ENCODE measurements at places on chromosomes 6 and 20.

DNA sequence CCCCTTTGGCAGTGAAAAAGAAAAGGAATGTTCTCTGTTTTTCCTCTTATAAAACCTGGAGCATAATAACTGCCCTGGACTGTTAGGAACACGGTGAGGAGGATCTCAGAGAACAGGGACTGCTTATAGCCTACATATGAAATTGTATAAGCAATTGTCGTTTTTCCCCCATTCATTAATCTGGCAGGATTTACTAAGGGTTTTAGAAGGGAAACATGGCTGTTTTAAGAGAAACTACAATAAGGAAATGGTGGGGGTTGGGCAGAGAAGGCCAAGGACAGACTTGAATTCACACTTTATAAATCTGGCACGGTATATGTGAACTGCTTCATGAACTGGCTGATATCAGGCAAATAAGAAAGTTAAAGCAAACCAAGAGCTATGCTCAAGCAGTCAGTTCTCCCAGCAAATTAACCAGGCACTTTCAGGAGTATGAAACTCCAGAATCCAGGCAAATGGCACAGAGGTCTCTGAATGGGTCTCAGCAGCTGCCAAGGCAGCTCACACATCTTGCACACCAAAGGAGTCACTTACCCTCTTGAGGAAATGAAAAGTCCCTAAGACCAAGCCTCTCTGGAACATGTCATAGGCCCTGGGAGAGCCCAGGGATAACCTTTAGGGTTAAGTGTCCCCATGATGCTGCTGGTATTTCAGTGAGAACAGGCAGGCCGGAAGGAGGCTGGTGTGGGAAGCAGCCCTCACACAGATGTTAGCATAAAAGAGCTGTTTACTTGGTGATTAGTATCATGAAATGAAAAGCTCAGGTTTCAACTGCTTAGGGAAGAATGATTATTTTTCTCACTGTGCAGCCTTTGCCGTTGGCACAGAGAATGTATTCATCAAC is 260.5 kb upstream of the MARCKS start:
- DNase-seq, result no peak

DNA sequence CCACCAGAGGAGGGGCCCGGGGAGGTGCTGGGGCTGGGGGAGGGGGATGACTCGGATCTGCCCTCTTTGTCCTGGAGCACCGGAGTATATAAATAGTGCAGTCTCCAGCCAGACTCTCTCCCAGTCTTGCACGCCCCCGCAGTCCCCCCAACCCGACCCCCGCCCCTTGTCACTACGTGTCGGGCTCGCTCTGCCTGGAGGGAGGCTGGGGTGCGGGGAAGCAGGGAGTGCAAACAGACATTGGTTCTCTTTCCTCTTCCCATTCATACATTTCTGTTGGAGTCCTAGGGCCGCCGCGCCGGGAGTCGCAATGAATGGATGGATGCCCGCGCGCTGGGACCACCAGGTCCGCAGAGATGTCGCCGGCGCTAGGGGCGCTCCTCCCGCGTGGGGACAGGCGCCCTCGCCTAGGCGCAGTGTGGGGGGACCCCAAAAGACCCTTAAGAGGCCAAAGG is 179.3 kb downstream of the TBXT start:
- DNase-seq, result no peak

DNA sequence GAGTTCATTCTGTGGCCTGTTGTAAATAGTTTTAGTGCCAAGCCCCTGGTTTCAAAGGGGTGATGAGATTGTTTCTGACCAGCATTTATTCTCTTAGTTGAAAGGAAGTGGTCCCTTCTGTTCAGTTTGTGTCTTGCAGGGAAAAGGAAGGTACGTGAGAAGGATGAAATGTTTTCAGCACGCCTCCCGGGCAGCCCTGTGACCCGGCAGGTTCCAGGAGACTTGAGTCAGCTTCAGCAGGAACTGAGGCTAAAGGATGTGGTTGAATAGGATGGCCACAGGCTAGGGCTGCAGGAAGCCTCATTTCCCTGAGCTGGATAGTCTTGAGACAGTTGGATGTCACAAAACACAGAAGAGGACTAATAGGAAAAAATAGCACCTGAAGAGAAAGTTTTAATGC is 132.4 kb upstream of the SYNDIG1 start:
- no peak for DNase-seq

- DNase-seq, result no peak
Measured at GRCh38 chr6:150646228-150646627, 46.5 kb downstream of the PLEKHG1 start.

DNA sequence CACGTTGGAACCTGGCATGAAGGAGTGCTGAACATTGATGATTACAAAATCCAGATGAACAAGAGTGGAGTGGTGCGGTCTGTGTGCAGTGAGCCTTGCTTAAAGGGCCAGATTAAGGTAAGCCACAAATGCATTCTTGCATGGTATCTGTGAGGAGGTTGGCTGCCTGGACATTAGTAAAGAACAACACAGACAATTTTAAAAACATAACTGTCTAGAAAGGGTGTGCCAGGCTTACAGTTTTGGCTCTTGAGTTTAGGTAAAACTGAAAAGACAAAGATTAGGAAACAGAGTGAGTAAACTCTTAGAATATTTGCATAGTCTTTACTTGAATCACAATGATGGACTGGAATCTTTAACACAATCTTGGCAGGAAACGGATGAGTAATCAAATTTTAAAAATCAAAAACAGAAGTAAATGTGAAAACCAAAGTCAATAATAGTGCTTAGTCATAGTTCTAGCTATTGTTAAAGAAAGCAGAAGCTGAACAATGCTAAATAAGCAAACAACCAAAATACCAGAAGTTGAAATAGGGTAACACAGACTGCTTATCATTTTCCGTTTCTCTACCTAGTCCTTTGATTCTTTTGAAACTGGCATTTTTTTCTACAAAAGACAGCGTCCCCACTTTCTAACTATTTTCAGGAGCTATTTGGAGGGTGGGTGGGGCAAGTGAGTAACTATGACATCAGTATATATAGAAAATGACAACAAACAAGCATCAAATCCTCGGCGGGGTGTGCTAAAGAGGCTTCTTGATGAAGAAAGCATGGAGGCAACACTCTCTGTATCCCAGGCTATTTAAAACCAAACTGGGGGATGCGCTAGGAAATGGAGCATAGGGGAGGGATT is 185.8 kb upstream of the RAB32 start:
- no peak for DNase-seq

GRCh38 chr6:7413151-7413823 is 23.7 kb downstream of the RIOK1 start:
- no peak for DNase-seq

- no peak for DNase-seq
Measured at GRCh38 chr6:144395014-144395413, 109.9 kb downstream of the UTRN start.

DNA sequence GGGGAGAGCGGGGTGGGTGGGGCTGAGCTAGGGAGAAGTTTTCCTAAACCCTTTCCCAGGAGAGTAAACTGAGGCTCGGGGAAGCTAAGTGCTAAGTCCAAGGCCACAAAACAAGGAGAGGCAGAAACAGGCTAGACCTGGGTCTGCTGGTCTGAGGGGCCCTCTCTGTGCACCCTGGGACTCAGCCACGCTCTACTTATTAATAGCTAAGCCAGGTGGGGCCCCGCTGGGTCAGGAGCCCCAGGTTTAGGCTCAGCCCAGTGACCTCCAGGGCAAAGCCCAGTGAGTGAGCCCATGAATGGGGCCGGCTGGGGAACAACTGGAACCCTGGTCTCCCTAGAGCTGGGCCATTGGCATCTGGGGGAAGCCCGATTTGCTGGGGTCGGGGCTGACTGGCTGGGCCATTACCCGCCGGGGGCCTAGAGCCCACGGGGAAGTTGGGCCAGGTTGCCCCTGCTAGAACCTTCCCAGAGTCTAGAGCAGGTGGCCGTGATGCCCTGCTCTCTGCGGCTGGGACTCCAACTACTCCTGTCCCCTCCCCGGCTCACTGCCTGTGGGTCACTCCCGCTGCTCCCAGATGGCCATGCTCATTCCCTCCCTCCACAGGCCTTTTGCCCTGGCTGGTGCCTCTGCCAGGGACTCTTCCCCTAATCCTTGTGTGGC is 24.1 kb upstream of the NOL4L start:
- DNase-seq, result no peak

DNA sequence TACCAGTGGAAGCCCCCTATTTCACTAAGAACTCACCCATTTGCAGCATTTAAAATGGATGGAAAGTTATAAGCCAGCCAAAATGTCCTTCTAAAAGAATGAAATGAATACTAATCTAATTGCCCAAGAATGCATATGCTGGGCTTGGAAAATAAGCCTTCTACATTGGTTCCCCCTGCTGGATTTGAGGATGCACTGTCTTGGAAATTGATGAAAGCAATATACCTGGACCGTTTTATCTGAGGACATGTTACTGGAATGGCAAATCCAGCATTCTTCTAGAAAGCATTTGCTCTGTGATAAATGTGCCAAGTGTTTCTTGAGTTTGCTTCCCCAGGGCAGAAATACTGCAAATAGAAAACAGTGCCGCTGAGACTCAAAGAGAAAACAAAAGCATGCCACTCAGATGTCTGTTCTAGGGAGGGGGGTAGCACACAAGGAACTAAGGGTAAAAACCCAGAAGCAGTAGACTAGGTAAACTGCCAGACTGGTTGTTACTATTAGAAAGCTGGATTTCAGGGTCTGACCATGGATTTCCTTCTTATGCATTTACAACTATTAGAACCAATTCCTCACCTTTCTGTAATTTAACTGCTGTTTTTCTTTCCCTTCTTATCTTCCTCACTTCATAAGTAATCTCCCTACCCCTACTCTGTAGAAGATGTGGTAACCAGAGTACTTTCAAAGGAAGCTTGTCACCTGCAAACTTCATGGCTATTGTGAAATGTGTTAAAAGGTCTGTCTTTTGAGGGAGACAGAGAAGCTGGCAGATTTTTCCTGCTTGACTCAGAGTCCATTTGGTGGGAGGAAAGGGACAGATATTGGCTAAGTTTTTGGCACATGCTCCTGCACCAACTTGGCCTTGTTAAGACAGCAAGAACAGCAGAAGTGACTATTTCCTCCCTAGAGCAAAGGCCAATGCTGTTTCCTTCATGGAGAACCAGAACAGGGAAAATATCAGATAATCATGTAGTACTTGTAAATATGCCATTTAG is 642.6 kb downstream of the KIF16B start:
- no peak for DNase-seq

DNA sequence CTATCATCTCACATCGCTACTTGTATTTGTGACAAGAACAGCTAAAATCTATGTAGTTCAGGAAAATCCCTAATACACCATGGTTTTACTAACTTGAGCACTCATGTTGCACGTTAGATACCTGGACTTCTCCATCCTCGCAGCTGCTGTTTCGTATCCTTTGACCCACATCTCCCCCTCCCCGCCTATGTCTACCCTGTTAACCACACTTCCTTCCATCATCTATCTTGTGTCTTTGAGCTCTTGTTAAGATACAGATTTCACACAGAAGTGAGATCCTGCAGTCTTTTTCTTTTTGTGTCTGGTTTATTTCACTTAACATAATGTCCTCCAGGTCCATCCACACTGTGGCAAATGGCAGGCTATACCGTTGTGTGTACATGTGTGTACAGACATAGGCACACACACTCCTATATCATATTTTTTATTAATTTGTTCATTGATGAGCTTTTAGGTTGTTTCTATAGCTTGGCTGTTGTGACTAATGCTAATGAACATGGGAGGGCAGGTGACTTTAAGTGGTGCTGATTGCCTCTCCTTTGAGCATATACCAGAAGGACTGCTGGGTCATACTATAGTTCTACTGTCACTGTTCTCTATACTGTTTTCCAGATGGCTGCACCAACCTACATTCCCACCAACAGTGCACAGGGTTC is 117.8 kb downstream of the WDR27 start:
- no peak for DNase-seq

DNA sequence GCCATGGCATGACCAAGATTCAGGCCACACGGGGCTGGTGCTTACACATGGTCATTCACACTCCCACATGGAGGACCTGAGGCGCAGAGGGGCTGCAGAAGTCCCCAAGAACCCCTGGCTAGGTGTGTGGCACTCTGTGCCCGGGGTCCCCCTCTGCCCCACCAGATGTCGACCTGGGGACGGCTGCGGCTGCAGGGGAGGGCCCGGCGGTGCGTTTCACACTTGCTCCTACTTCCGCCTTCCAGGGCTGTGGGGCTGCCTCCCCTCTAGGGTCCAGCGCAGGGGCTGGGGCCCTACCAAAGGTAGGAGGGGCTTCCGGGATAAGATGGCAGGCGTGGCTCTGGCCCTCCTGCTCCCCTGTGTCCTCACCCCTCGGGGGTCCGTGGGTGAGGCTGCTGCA is 81.1 kb upstream of the SLCO4A1 start:
- no peak for DNase-seq

DNA sequence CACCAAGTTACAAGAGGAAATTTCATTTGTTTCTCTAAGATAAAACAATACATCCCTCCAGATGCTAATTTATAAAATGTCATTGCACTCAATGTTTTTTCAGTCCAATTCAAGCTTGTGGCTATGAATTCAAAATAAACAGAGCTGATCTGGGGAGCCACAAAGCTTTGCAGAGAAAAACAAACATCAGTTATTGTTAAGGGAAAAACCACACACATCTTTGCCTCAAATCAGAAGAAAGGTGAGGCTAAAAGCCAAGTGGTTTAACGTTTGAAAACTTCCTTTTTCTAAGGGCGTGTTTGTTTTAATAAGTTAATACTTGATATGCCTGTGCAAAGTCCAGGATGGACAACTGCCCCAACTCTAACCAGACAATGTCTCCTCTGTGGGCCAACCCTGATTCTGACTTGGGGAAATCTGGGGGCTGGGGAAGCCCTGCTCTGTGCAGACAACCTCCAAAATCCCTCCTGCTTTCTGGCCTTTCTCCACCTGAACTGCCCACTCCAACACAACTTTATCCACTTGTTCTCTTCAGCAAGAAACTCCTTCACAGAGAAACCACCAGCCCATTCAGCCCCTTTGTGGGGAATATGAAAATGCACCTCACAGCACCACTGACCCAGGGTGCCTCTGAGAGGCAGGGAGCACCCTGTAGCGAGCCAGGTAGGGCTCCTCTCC is 44.6 kb upstream of the NT5E start:
- no peak for DNase-seq

- no peak for DNase-seq
Measured at GRCh38 chr20:54173653-54174456, at the start of gene CYP24A1. Gene CYP24A1, minus strand, starts transcription at chr20:54173986. Its CDS starts 407 bp downstream, at chr20:54173579.

DNA sequence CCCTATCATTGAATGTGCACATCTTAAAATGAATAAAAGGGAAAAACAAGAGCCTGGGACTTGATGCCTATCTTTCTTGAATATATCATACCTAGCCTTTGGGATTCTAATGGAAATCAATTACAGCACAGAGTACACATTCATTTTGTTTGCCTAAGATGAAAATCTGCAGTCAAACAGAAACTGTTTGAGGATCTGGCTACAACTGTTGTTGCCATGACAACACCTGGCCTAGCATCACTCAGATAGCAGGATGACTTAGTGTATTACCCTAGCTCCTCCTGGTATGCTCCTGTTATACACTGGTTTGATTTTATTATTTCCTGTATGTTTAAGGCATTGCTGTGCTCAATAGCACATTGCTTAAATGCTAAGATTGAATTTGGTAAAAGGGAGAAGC is 71.5 kb upstream of the LAMP5 start:
- DNase-seq, result no peak

- DNase-seq, result no peak
Measured at GRCh38 chr20:51067792-51068191, 44.9 kb upstream of the KCNG1 start.

DNA sequence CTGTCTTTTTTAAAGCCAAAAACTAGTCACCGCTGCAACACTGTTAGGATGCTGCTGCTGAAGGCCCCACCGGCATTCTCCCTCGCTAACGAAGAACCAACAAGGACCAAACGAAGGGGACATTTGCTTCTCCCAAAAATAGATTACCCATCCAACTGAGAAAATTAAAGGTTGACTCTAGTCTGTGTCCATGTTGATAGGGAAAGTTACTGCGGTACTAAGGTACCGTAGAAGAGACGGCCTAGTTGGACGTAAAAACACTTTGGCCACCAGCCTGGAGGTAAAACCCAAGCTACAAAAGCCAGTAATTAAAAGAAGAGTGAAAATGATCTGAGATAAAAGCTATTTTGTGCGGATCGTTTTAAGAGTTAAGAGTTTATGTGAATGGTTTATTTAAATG is 11.8 kb upstream of the FOXF2 start:
- DNase-seq, result no peak
